NCI-H2171 (cell line): ENCODE measurements at places on chromosomes 6 and 20.

GRCh38 chr6:2958331-2958711, 13.0 kb downstream of the SERPINB6 start:
- DNase-seq = no peak

- DNase-seq = no peak
Observed at GRCh38 chr6:92826633-92827032, 592.7 kb downstream of the EPHA7 start.

DNA sequence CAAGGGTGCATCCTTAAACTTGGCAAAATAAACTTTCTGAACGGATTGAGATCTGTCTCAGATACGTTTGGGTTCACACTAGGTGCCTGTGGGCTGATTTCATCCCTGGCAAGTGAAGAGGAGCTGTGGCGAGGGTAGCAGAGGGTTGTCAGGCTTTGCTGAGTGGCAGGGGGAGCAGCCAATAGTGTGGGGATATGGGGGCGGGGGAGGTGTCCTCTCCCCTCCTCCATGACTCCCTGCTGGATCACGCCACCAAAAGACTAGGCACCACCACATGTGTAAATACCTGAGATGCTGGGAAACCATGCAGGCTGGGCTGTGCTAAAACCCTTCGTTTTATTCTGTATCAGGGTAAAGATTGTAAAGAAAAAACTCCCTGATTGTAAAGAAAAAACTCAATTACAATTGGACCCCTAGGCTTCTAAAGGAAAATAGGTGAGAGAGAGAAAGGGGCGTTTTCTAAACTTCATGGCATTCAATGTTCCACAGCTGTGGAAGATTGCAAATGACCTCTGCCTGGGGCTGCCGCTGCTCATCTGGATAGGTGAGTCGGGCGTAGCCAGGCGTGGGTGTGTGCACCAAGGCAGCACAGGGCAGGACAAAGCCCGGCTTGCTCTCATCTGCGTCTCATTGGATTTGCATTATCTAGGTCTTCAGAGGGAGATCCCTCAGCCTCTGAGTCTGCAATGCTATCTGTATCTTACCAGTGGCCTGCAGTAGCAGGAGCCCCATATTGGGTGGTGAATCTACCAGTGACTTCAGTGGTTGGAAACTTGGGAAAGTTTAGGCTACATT, 26.9 kb upstream of the ADTRP start:
- DNase-seq = no peak

DNA sequence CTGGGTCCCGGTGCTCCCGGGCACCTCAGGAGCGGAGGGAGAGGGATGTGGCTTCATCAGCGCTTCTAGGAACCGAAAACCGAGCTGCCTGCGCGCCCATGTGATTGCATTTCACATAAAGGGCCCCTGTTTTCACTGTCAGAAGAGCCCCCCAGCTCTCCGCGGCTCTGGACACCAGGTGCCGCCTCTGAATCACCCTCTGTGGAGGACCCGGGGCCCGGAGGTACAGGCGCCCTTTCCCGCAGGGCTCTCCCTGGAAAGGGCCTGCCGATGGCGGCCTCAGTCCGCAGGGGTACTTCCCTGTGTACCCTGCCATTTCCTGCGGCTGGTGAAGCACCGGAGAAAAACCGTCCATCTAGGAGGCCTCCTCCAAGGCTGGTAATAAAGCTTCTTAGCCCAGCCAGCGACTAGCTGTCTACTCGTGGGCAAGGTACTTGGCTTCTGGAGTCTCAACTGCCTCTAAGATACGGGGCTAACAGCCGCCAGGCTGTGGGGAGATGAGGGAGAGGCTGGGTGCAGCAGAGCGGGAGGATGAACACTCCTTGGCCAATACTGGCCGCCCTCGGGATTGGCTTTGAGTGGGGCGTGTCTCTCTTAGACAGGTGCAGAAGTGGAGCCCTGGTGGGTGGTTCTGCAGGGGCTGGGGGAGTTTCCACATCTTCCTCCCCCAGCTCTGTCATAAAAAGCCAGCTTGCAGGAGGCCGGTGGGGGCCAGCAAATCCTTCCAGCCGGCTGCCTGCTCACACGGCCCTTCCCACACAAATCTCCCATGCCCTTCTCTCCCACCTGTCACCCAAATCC, 1.6 kb downstream of the PPP1R16B start:
- DNase-seq = no peak

- no peak for DNase-seq
Observed at GRCh38 chr20:48945840-48946514, 24.5 kb downstream of the ARFGEF2 start.

- DNase-seq = no peak
Observed at GRCh38 chr20:23622839-23623343, 14.9 kb downstream of the CST3 start.

DNA sequence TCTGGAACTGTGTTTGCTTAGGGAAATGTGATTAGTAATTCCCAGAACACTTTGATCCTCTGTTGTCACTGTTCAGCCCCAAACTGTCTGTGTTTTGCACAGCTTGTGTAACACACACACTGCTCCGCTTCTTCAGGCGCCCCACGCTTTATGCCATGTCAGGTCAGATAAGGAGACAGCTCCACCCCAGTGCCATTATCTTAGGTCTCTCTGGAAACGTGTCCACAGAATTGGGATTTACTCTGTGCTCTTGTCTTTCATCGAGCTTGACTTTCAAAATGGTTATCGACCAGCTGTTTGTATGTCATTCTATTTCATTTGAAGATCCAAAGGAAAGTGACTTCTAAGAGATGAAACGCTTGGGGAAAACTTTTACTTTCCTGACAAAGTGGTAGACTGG, 106.4 kb upstream of the SSTR4 start:
- no peak for DNase-seq

DNA sequence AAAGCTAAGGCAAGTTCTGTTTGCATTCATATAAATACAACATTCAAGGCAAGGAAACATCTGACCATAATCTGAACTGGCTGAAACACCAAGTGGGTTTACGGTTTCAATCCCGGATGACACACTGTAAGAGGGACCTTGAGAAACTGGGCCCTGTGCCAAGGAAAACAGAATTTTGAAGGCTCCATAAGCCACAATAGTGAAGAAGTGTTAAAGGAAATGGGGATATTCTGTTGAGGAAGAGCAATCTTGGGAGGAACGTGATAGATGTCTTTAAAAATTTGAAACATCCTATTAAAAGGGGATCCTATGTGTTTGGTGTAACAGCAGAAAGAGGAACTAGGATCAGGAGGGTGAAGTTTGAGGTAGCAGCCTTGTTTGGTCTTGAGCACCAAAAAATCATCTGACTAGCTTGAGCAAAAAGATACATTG, 82.4 kb upstream of the TAB2 start:
- peak; percentile 37 for DNase-seq

- DNase-seq = no peak
Observed at GRCh38 chr6:166515072-166515810, 71.2 kb downstream of the RAMACL start.

DNA sequence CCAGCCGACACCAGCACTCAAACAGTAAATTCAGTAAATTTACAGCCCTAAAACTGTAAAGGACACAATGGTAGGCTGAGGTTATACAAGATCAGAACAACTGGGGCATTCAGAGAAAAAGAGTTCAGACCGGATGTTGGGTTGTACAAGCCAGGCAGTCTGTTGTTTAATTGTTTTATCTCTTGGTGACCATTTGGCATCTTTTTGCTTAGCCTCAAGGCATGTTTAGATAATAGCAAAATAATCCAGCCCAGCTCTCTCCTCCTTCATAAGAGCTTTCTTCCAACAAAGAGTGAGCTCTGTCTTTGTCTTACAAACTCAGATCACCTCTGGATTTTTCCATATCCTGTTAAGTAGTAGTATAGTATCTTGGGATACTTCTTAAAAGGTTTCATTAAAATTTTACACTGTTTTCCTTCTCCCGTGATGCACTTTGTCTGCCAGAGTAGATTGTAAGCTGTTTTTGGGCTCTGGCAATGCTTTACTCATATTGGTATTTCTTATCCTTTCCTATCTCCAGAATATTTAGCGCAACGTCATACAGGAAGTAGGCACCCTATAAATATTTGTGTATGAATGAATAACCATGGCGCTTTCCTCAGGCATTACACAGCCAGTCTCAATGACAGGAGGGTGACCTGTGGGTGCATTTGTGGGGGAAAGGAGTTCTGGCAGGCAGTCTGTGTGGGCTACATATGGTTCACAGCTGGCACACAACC, 35.6 kb upstream of the TRAM2 start:
- DNase-seq = no peak

DNA sequence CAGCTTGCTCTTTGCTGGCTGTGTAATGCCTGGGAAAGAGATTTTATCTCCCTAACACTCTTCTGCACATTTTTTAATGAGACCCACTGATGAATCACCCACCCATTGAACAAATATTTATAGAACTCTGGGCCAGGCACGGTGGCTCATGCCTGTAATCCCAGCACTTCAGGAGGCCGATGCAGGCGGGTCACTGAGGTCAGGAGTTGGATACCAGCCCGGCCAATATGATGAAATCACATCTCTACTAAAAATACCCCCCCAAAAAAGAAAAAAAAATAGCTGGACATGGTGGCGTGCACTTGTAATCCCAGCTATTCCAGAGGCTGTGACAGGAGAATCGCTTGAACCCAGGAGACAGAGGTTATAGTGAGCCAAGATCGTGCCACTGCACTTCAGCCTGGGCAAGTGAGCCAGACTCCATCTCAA, 82.1 kb upstream of the SIRPA start:
- no peak for DNase-seq

GRCh38 chr20:53384392-53384791, 209.2 kb downstream of the ZNF217 start:
- DNase-seq = no peak

- no peak for DNase-seq
Observed at GRCh38 chr6:31070711-31071197, 41.6 kb downstream of the C6orf15 start.

DNA sequence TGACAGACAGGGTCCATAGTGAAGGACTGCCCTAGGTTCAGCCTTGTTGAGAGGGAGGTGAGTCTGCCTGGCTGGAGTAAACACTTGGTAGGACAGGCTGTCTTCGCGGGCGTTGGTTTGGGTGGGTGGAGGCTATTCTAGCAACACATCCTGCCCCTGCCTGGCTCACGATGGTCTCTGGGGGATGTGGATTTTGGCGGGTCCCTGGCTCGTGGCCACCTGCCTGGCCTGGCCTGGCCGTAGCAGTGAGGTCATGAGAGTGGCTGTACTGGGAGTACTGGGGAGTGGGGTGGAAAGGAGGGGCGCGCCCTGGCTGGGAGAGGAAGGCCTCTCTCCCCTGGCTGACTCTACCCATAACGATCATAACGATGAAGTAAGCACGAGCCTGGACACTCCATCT, 30.2 kb upstream of the MRPS18A start:
- DNase-seq = no peak

DNA sequence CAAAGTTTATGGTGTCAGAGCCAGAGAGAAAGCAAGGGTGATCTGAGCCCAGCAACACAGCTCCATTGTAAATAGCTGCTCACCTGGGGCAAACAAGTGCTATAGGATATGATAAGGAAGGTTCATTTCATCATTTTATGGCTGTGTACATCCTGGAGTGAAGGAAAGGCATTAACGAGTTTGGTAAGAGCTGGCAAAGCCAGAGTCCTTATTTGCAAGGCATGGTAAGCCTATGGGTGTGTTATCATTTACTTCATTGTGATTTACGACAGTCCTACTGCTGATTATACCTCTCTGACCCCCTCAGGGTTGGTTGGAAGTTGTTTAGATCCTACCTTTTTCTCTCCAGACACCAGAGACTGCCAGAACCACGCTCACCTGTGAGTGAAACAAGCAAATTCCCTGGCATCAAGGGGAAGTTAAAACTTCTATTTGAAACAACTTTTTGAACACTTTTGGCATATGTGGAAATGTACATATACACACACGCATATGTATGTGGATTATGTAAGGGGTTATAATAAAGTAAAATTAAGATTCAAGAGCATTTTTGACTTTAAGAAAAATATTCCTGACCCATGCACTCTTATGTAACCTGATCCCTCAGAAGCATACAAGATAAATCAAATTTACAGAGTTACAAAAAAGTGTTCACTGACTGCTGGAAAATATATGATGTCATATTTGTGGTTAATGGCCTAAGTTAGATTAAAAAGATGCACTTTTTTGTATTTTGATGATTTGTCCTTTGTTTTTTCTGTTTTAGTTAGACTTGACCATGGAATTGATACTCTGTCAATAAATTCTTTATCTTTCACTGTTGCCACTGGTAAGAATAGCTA, 40.4 kb upstream of the EDN1 start:
- no peak for DNase-seq

DNA sequence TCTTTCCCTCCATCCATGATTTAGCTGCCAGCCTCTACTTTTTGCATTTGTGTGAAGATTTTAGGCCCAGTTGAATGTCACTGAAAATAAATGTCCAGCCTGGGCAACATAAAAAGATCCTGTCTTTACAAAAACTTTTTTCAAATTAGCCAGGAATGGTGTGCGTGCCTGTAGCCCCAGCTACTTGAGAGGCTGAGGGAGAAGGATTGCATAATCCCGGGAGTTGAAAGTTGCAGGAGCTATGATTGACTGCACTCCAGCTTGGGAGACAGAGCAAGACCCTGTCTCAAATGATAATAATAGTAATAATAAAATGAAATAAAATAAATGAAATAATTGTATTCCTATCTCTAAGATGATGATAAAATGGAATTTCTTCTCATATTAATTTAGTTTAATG, 5.0 kb upstream of the GFOD1 start:
- no peak for DNase-seq

- DNase-seq = no peak
Observed at GRCh38 chr20:49344140-49344539, 66.3 kb upstream of the ZNFX1 start.

DNA sequence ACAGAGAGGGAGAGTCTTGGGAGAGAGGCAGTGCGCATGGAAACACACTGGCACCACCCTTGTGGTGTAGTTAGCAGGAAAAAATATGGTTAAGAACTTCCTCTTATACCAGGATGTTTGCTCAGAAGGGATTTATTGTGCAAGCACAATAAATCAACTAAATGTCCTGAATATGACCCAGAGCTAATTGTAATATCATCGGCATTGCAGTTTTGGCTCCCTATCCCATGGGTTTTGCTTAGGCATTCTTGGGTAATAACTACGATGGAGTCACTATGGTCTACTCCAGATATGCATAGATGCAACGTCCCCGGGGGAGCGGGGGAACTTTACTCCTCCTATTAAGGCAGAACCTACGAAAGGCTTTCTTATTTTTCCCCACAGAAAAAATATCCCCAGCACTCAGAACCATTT, 751.6 kb downstream of the EYS start:
- no peak for DNase-seq

GRCh38 chr20:62374331-62375152, 7.4 kb upstream of the LAMA5 start:
- DNase-seq = no peak

GRCh38 chr6:136562211-136562610, 12.0 kb upstream of the MAP7 start:
- DNase-seq = no peak

DNA sequence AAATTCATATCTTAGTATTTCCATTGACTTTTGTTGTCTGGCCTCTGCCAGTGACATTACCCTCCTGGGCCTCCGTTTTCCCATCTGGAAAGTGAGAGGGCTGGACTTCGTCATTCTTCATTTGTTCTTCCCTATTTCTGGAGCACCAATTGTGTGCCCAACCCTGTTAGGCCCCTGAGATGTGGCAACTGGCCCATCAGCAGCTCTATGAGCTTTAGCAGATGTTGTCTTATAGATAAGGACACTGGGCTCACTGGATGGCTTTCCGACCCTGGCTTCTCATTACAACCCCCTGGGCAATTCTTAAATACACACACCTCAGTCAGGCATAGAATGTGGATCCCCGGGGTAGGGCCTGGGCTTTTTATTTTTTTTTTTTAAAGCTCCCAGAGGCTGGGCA, 14.7 kb downstream of the PABPC1L start:
- DNase-seq = no peak

- peak; percentile 92 for DNase-seq
Observed at GRCh38 chr20:38825901-38826625, 20.6 kb downstream of the PPP1R16B start.
